ENCODE measurements at places on chromosomes 1 and 21.

GRCh38 chr1:51484591-51484990 lies 34.5 kb downstream of the EPS15 start:
- DNase-seq: peak; percentile 67

DNA sequence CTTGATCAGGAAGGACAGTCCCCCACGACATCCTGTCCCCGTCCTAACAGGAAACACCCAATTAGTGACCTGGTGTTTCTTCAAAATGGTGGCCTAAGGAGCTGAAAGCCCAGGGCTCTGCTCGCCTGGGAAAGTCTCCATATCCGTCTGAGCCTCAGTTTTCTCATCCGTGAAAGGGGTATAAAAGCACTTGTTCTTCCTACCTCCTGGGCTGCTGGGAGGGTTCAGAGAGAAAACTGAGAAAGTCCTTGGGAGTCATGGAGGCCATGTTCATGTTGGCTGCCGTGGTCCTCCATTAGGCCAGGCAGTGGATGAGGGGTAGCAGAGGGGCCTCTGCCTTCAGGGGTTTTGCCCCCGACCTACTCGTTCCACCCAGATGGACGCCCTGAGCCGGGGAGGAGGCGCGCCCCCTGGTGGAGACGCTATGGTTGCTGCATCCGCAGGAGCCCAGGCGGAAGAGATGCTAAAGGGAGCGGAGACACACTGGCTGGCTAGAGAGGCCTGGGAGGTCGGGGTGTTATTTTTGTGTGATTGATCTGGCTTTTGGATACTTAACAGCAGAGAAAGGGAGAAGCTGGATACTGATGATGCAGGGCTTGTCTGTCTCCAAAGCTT lies 113.5 kb downstream of the PRDM2 start:
- peak; percentile 41 for DNase-seq

- peak; percentile 31 for DNase-seq
Measured at GRCh38 chr1:154430903-154431302, 25.8 kb downstream of the IL6R start.

DNA sequence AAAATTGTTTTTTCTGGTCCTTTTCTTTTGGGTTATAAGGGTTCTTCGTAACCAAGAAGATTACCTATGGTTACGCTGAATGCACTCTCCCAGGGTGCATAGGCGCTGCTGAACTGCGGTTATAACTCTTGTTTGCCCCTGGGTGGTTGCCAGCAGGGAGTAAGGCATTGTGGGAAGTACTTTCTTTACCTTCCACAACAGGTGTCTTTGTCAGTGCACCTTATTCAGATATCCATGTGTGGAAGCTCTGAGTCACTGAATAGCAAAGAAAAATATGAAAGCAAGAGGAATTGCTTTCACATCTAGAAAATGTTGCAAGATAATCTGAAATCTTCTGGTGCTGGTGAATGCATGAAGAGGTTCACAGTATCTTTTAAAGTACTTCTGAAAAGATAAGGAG lies 124.4 kb upstream of the CACYBP start:
- no peak for DNase-seq

- no peak for DNase-seq
Measured at GRCh38 chr1:50135716-50136115, 27.0 kb downstream of the ELAVL4 start.

Data from astrocyte of the hippocampus (primary cell).